ENCODE measurements at places on chromosomes 7 and 10. TPM values are rescaled to one million over a fixed set of nuclear protein-coding genes. Genes with fewer than 3 reads are reported as not detected.

DNA sequence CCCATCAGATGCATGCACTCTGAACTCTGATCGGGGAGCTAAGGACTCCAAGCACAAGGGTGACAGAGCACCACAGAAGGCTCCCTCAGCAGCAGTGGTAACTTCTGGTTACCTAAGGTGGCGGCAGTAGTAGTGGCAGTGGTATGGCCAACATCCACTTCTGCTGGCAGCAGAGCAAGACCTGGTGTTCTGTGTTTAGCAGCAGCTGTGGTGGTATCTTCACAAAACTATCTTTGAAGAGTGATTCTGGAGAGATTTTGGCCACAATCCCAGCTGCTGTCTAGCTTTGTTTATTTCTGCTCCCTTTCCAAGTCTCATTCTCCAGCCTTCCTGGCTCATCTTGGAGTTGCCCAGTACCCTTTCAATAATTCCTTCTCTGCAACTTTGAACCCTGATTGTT lies 102.4 kb upstream of the LRGUK start:
- no peak for DNase-seq

- DNase-seq: no peak
These were observed 380.7 kb upstream of the SHH start for GRCh38 chr7:156192921-156193320.

DNA sequence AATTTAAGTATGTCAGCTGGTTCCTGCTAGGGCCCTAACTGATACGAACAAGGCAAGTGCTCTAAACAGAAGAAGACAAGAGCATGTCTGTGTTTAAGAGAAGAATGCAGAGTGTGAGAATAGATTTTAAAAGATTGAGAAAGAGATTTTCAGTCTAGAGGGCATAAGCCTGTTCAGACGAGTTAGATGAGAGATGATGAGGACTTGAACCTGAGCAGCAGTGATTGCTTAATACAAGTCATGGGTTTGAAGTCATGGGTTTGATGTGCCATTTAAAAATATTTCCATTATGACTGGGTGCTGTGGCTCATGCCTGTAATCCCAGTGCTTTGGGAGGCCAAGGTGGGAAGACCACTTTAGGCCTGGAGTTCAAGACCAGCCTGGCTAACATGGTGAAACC lies 108.9 kb upstream of the PLXDC2 start:
- no peak for DNase-seq

DNA sequence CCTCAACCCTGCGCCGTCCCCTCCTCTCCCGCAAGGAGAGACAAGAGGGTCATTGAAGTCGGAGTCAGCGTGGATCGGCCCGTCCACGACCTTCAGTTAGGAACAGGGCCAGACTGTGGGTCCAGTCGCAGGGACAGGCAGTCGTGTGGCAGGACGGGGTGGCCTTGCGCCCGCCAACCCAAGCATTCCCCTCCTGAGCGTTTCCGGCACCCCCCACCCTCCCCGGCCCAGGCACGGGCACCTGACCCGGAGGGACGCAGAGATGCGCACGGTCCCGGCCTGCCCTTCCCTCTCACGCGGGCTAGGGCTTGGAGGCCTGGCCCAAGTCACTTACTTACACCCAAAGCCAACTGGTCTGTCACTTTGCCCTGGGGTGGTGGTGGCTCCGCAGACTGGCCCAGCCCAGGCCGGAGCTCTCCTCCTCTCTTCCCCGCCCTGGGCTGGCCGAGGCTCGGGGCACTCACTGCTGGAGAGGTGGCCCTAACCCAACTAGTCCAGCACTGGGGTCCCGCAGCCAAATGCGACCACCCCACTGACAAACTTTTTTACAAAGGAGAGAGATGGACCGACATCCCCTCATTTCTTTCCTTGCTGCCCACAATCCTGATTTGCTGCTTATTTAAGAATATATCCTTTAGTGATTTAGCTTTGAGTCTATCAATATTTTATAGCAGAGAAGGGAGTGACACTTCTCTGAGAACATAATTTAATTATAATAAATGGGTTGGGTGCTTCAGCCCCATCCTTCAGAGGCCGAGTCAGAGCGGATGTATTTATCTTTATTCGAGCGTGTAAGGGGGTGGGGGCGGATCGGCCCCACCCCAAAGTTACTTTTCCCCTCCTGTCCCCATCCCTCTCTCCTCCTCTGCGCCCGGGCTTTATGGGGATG lies 1.2 kb upstream of the UNCX start:
- no peak for DNase-seq

- DNase-seq: no peak
These were observed 12.7 kb downstream of the PLEKHA8 start for GRCh38 chr7:30040938-30041337.

DNA sequence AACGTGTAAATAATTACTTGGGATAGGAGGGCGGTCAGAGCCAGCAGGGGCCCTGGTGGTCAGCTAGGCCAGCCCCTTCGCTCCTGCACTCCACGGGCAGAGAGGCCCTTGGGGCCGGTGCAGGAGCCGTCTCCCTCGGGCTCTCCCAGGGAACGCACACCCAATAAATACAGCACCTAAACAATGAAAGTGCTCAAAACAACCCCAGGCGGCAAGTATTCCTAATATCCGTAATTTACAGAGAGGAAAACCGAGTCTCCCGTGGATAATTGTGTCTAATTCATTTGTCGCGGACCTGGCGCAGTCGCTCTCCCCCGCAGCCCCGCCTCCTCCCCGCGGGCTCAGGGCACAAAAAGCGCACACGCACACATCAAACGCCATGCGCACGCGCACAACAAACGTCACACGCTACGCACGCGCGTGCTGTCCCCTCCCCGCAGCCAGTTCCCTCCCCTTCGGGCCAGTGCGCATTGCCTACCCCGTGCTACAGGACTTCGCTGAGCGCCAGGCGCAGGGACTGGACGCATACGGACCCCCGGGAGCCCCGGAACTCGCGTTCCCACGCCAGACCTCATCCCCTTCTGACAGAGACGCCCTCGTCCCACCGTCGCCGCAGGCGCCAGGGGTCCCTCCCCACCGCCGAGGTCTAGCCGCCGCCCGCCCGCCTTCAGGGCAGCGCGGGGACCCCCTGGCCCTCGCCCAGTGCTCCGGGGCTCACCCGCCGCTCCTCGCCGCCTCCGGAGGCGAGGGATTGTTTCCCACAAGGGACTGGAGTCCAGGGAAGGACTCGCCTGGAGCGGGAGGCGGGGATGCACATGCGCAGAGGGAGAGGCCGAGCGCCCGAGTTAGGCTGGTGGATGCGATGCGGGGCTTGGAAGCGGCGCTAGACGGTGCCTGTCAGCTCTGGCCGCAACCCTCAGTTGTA lies at the start of gene ZNF248:
TSS of gene ZNF248 (minus strand) at position 324 of the 925 bp plus-strand sequence. CDS start 1,300 bp downstream, outside the sequence.
- DNase-seq: peak; percentile 97

The ANXA8 gene
- not detected for polyA plus RNA-seq

The HMX2 gene
- polyA plus RNA-seq: not detected

The PDZD7 gene
- polyA plus RNA-seq: 0.41 TPM

The GNG11 gene
- 92.3 TPM for polyA plus RNA-seq

The ZDHHC16 gene
- 125 TPM for polyA plus RNA-seq

The ANKRD1 gene
- 593 TPM for polyA plus RNA-seq

Measured in endothelial cell of umbilical vein (primary cell).